Cerebellar nuclear complex (tissue), 1 donor: ENCODE measurements at places on chromosomes 1 and 21.

- no peak for DNase-seq
Measured at GRCh38 chr1:225511828-225512381, 84.1 kb upstream of the LBR start.

DNA sequence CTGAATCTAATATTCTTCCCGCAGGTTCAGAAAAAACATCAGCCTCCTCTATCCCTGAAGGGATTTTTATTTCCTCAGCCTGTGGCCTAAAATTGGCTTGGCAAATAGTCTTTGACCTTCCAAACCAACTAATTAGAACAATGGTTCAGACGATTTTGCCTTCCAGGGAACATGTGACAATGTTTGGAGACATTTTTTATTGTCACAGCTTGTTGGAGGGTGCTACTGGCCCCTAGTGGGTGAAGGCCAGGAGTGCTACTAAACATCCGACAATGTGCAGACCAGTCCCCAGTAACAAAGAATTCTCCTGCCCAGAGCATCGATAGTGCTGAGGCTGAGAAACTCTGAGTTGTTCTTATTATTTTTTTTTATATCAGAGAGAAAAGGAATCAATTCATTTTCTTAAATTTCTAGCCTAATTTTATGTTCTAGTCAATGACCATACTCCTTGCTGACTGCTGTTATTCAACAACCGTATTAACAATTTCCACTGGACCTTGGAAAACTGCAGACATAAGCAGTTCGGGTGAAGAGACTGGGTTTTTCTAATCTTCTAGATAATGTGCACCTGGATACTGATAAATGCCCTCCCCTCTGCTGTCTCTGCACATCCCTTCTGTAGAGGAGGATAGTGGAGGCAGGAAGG lies 280.7 kb downstream of the LMX1A start:
- no peak for DNase-seq

DNA sequence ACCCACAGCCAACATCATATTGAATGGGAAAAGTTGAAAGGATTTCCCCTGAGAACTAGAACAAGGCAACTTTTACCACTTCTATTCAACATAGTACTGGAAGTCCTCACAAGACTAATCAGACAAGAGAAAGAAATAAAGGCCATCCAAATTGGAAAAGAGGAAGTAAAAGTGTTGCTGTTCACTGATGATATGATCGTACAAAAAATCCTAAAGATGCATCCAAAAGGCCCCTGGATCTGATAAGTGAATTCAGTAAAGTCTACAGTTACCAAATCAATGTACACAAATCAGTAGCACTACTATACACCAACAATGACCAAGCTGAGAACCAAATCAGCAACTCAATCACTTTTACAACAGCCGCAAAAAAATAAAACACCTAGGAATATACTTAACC lies 28.3 kb downstream of the RAB3GAP2 start:
- DNase-seq, result no peak

- DNase-seq, result no peak
Measured at GRCh38 chr1:193406901-193407300, 220.5 kb upstream of the B3GALT2 start.

- DNase-seq, result no peak
Measured at GRCh38 chr1:198655459-198656121, 16.8 kb downstream of the PTPRC start.

DNA sequence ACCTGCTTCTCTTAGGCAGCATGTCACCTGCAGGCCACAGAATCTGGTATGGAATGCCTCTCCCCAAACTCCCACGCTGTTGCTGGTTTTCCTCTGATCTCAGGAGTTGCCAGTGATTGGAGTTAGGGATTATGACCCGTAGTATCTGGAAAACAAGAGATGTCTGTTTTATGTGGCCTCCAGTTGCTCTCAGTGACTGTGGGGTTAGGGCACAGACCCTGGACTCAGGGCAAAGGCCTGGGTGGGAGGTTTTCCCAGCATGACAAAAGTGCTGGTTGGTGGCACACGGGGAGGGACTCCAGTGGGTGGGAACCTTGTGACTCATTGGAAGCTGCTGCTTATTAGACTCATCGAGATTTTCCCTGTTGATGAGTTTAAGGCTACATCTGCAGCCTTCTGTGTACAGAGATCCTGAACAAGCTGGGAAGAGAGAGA lies at the start of gene NR1I3:
TSS of gene NR1I3 (minus strand) at position 165 of the 435 bp plus-strand sequence. CDS start 1,638 bp downstream, outside the sequence.
- DNase-seq, result no peak

- no peak for DNase-seq
Measured at GRCh38 chr1:206498685-206499084, 8.6 kb upstream of the RASSF5 start.

GRCh38 chr1:89941110-89941766 lies 53.7 kb upstream of the ZNF326 start:
- DNase-seq, result no peak

GRCh38 chr1:245310571-245311531 lies 156.1 kb downstream of the KIF26B start:
- DNase-seq, result no peak

DNA sequence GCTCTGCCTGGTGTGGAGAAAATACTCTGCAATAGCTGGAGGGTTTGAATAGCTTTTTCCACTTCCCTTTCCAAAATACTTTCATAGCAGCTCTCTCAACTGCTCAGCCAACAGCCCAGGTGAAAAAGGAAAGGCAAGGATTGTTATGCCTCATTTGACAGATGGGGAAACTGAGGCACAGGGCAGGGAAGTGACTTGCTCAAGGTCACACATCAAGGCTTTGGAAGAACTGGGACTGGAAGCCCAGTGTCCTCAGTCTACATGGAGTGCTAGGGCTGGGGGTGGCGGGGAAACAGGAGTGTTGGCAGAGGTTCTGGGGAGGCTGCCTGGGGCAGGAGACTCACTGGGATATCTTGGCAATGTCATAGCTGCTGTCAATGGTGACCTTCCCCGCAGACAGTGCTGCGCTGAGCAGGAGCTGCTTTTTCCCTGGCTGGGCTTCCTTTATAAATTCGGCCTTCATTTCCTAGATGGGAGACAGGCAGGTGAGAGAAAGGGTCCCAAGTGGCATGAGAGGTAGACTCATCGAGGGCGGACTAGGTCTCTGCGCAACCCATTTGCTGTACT lies 4.0 kb downstream of the CHI3L1 start:
- DNase-seq, result no peak

GRCh38 chr1:102595106-102595505 lies 513.2 kb downstream of the COL11A1 start:
- DNase-seq, result no peak

DNA sequence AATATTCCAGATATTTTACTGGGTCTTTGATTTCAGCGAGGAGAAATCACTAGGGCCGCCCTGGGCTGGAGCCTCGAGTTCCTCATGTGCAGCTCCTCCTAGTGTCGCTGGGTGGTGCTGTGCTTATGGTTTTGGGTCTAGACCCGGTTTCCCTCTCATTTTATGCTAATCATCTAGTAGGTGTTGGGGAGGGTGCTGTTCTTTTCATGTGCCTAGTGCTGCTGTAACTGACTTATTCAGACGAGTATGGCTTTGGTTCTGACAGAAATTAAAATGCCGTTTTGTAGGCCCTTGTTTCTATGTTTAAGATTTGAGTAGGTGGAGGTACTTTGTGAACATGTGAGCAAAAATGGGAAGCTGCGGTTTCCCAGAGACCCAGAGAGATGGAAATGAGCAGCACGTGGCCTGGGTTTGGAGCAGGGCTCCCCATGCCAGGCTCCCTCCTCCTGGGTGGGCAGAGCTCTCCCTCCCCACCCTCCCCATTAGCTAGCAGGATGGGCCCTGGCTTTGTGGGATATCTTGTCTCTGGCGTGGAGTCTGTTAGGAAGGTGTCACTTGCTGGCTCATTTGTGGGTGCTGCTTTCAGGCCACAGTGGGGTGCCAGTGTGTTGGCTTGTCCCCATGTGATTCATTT lies 74.0 kb upstream of the GPR88 start:
- DNase-seq, result no peak

- no peak for DNase-seq
Measured at GRCh38 chr1:158285756-158286241, 3.9 kb upstream of the CD1C start.

- no peak for DNase-seq
Measured at GRCh38 chr1:54273092-54273794, 73.3 kb downstream of the MRPL37 start.

GRCh38 chr1:193070386-193070753 lies 11.0 kb downstream of the RO60 start:
- no peak for DNase-seq

DNA sequence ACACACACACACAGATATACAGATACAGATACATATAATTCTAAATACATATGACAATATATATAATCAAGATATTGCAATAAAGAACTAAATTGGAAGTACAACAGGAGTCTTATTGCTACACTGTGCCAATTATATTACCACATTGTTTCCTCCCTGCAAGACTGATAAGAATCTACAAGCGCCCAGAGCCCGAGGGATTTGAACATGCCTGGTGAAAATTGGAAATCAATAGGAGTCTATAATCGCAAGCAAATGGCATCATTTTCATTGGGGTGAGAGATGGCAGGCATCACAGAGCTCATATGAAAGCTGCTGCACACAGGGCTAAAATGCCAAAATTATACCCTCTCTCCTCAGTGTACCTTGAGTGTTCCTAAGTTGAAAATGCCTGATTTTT lies 152.9 kb upstream of the PTBP2 start:
- no peak for DNase-seq

GRCh38 chr1:226738995-226739695 lies at the start of gene ITPKB:
ITPKB (minus strand) TSS chr1:226739282; CDS start chr1:226737458, 1,824 bp downstream.
- no peak for DNase-seq

- no peak for DNase-seq
Measured at GRCh38 chr1:91619881-91620280, 119.2 kb downstream of the CDC7 start.

DNA sequence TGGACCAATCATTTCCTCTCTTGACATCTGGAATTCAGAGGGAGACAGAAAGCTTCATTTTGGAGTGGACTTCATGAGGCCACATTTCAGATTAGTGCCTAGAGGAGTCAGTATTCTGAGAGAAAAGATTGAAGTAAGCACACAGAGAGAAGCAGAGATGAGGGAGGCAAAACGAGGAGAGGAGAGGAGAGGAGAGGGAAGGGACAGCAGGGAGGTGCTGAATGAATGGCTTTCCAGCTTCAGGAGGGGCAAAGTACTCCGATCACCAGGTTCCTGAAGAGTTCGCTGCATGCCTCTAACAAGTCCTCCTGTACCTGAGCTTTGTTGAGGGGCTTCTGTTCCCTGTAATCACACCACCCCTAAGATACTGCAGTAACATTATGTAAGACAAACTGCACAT lies 76.0 kb downstream of the NRIP1 start:
- no peak for DNase-seq

GRCh38 chr1:212188599-212189351 lies 96.4 kb upstream of the PPP2R5A start:
- DNase-seq, result no peak

DNA sequence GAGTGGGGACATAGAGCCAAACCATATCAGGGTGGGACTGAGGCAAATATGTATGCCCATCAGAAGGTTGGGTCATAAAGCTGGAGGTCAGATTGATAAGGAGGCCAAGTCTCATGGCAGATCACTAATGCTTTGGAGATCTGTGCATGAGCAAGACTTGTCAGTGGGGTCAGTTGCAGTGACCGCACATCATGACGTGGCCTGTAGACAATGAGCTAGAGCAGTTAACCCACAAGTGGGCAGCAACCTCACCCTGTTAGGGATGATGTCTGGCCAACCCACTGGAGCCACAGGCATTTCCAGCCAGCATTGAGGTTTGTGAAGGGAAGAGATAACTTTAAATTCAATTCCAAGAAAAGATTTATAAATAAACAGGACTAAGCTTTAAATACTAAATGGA lies 66.7 kb downstream of the XCL1 start:
- no peak for DNase-seq

- DNase-seq, result no peak
Measured at GRCh38 chr1:113783254-113784103, 24.2 kb upstream of the PHTF1 start.

- no peak for DNase-seq
Measured at GRCh38 chr1:240232530-240232929, 140.8 kb downstream of the FMN2 start.

DNA sequence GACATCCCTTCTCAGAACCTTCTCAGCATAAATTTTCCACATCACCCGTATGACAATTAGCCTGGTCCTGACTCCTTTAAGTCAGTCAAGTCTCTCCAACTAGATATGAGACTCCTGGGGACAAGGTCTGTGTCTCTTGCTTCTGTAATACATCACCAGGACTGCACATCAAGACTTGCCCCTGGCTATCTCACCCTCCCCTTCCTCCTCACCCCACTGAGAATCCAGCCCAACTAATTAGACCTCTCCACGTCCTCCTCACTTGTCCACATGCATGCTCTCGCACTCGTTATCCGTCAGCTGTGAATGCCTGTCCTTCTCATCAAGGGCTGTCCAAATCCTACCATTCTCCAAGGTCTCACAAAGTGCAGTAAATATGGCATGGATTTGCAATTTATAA lies 542.8 kb downstream of the PTPRU start:
- no peak for DNase-seq

GRCh38 chr1:235416662-235417049 lies 49.4 kb downstream of the TBCE start:
- DNase-seq, result no peak

DNA sequence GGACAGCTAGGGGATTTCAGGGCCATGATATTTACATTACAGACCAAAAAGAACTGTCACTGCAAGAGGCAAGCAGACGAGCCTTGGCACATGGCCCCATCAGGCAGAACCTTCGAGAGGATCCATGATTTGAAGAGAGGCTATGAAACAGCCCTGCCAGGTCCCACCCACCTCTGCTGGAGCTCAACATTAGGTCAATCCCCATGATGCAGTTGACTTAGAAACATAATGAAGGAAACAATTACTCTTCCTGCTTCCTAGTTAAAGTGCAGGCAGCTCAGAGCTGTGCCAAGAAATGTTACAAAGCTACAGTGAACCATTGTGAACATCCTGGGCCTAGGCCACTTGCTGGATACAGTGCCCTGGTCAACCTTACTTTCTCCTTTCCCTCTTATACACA lies 41.7 kb upstream of the PTCH2 start:
- DNase-seq, result no peak

- no peak for DNase-seq
Measured at GRCh38 chr1:43527111-43527878, 3.4 kb upstream of the PTPRF start.

DNA sequence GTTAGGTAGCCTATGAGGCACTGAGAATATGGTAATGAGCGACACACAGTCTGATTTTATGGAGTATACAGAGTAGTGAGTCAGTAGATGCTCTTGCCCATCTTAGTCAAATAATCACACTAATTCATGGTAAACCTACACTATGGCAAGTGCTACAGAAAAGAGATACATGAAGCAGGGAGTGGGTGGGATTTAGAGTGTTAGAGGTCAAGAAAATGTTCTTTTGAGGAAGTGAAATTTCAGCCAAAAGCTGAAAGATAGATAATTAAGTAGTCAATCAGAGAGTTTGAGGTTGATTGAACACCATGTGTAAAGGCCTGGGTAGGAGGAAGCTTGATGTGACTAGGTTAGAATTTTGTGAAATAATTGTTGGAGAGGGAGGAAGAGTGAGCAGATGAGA lies 14.7 kb downstream of the MDM4 start:
- no peak for DNase-seq

DNA sequence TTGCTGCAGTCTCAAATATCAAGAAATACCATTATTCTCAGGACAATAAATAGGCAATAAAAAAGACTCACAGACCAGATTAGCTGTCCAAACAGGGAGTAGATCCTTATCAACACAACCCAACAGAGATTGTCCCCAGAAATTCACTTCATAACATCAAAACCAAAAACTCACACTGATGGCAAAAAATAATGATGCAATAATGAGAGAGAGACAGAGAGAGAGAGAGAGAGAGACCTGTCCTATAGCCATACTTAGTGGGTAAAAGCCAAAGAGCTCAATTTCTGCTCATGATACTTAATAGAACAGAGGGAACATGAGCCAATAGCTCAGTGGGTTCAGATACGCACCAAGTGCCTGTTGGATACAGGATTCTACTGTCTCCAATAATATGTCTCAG lies 244.5 kb downstream of the FAM72C start:
- no peak for DNase-seq

GRCh38 chr1:32256473-32257226 lies 5.6 kb downstream of the LCK start:
- no peak for DNase-seq
